ENCODE measurements at places on chromosomes 12 and 14.

DNA sequence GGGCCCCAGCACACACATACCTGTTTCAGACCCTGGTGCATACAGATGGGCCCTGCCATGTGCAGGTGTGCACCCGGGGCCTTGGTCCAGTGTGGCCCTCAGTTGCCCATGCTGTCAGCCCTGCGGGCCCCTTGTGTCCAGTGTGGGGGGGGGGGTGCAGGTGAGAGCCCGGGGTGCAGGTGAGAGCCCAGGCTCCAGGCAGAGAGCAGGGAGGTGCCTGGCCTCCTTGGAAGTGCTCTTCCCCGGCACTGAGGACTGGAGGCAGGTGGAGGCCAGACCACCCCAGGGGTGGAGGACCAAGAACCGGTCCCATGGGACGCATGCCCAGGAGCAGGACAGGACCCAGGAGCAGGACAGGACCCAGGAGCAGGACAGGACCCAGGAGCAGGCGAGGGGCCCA lies 40.9 kb downstream of the FBRSL1 start:
- no peak for DNase-seq

GRCh38 chr14:105527826-105528585 lies 1.6 kb downstream of the TMEM121 start:
- DNase-seq, result peak; percentile 96

GRCh38 chr12:100348657-100349454 lies 8.0 kb upstream of the SLC17A8 start:
- no peak for DNase-seq

- no peak for DNase-seq
These were observed 124.0 kb downstream of the DYRK2 start for GRCh38 chr12:67772267-67773169.

DNA sequence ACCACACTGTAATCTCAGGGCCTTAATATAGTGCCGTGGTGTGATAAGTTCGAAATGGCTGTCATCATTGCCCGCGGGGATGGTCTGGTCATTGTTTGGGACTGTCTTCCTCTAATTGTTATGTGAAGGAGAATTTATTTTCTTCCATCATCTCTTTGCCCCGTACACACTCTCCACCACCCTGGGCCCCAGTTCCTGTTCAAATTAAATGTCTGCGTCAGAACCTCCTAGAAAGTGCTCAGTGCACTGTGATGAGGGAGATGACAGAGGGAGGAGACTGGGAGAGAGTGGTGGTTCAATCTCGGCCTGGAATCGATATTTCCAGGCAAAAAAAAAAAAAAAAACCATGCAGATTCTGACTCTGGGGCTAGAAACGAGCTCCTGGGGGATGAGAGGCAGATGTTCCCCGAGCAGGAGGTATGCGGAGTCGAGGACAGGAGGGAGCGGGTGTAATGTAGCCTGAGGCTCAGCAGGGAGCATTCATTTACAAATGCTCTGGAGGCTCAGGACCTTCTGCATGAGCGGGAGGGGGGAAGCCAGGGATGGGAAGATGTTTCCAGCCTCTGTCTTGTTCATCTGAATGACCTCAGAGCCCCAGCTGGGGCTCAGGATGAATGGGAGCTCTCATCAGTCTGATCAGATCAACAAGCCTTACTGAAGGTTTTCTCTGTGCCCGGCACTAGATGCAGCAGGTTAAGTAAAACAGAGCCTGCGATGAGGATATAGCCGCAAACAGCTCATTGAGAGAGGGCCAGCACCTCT lies 219.5 kb downstream of the TBX5 start:
- no peak for DNase-seq

- no peak for DNase-seq
These were observed 43.2 kb downstream of the PLEKHG7 start for GRCh38 chr12:92745856-92746550.

DNA sequence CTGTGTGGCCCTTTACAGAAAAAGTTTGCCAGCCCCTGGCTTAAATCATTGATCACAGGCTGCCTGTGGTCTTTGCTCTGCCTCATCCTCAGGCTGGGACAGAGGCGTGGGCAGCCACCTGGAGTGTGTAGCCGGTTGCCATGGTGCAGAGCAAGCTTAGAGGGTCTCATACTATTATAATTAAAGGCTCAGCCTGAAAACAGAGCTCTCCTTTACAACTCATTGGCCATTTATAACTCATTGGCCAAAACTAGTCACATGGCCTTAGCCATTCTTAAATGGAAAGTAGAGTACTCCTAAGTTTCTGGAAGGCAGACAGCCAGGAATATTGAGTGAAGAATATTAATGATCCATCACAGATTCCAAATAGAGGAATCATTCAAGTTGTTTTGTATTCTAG lies 3.0 kb downstream of the HSP90B1 start:
- DNase-seq, result no peak

GRCh38 chr14:45144658-45145057 lies 8.9 kb downstream of the FANCM start:
- no peak for DNase-seq

DNA sequence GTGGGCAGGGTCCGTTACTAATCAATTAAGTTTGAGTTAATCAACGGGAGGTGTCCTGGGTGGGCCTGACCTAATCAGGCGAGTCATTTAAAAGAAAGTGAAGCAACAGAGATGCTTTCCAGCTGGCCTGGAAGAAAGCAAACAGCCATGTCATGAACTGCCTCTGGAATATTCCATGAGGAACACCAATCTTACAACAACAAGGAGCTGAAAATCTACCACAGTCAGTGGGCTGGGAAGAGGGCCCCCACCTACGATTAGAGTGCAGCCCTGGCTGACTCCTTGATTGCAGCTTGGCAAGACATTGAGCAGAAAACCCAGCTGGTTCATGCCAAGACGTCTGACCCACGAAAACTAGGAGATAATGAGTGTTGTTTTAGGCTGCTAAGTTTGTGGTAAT lies 56.2 kb downstream of the SSPN start:
- no peak for DNase-seq

GRCh38 chr12:6948873-6949594 lies 2.1 kb upstream of the PTPN6 start:
- DNase-seq, result no peak

- DNase-seq, result no peak
These were observed 45.9 kb downstream of the LGMN start for GRCh38 chr14:92702441-92702918.

GRCh38 chr14:32564596-32564995 lies 235.5 kb downstream of the AKAP6 start:
- no peak for DNase-seq

GRCh38 chr14:52244997-52245396 lies 22.5 kb upstream of the PTGDR start:
- DNase-seq, result no peak

- DNase-seq, result no peak
These were observed 13.5 kb downstream of the CPSF2 start for GRCh38 chr14:92135269-92135668.

DNA sequence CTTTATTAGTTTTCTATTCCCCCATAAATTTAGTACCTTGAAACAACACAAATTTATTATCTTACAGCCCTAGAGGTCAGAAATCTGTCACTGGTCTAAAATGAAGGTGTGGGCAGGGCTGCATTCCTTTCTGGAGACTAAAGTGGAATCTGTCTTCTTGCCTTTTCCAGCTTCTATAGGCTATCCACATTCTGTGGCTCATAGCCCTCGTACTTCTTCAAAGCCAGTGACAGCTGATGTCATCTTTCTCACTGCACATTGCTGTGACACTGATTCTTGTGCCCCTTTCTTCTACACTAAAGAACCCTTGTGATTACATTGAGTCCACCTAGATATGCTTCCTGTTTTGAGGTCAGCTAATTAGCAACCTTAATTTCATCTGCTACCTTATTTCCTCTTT lies 23.2 kb upstream of the DCN start:
- no peak for DNase-seq

DNA sequence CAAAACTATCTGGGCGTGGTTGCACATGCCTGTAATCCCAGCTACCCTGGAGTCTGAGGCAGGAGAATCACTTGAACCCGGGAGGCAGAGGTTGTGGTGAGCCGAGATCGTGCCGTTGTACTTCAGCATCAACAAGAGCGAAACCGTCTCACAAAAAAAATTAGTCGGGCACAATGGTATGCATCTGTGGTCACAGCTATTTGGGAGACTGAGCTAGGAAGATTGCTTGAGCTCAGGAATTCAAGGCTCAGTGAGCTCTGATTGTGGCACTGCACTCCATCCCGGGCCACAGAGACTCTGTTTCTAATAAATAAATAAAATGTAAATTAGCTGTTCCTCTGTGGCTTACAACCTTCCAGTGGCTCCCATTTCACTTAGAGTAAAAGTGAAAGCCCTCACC lies 28.0 kb downstream of the RCOR1 start:
- DNase-seq, result no peak

All from GM12891 (cell line).